ENCODE measurements at places on chromosomes 16 and 17. TPM values are rescaled to one million over a fixed set of nuclear protein-coding genes. Genes with fewer than 3 reads are reported as not detected.

The FBXW10B gene
- 0.69 TPM for total RNA-seq

The CPNE7 gene
- total RNA-seq: 9.9 TPM

The DNASE1L2 gene
- 2.6 TPM for total RNA-seq

The SYNRG gene
- 37.0 TPM for total RNA-seq

The CCL1 gene
- not detected for total RNA-seq

The ODAD4 gene
- total RNA-seq: 2.0 TPM

The CCL4L2 gene
- 3.1 TPM for total RNA-seq

DNA sequence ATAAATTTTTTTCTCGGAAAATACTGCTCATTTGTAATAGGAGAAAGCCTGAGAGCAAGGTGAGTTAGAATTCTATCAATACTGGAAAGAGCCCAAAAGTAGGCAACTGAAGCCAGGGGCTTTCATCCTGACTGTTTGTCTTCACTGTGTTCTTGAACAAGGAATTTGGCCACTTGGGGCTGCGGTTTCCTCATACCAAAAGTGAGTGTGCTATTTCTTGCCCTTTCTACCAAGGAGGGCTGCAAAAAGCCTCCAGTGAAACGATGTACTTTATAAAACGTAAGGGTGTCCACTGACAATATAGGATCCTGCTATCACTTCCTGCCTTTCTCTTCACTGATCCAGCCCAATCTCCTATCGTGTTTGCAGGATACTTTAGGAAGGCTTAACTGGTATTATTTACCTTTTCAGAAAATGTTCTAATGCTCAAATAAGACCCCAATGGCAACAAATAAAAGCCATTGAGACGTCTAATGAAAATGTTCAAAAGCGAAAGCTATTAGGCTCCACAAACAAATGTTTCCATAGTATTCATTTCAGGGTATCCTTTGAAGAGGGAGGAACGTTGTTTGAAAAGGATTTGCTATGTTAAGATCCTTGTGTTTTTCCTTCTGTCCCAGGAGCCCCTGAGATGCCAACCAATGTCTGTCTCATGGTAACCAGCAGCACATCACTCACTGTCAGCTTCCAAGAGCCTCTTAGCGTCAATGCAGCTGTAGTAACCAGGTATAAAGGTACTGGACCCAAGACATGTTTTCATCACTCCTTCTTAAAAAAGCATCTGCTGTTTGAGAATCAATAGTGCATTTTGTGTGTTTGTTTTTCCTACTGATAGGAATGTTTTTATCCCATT is 219.3 kb upstream of the NOG start:
- no peak overlapping the region for H3K4me3 ChIP-seq
- peaks cover 2% of the 10 kb centered on the region for H3K36me3 ChIP-seq
- no peaks in the 10 kb centered on the region for H3K4me1 ChIP-seq
- no peak overlapping the region for H3K27ac ChIP-seq

- H3K4me3 ChIP-seq: no peak overlapping the region
- peaks cover 51% of the 10 kb centered on the region for H3K36me3 ChIP-seq
- H3K4me1 ChIP-seq: peaks cover 12% of the 10 kb centered on the region
- H3K27me3 ChIP-seq: no peaks in the 10 kb centered on the region
- no peak for DNase-seq
These were observed 40.3 kb downstream of the MEAK7 start for GRCh38 chr16:84464116-84464515.

GRCh38 chr17:78341559-78342448 is 18.1 kb downstream of the SOCS3 start:
- no peak for DNase-seq
- peaks cover 22% of the 10 kb centered on the region for H3K4me1 ChIP-seq
- H3K36me3 ChIP-seq: no peaks in the 10 kb centered on the region
- peak overlapping the region; percentile 79 for H3K27ac ChIP-seq
- no peak overlapping the region for H3K4me3 ChIP-seq
- peaks cover 3% of the 10 kb centered on the region for H3K27me3 ChIP-seq

- peaks cover 13% of the 10 kb centered on the region for H3K4me1 ChIP-seq
- H3K27me3 ChIP-seq: no peaks in the 10 kb centered on the region
- H3K4me3 ChIP-seq: no peak overlapping the region
- H3K36me3 ChIP-seq: no peaks in the 10 kb centered on the region
- H3K27ac ChIP-seq: no peak overlapping the region
These were observed 5.0 kb upstream of the CMTM4 start for GRCh38 chr16:66701516-66701915.

GRCh38 chr16:90018652-90019542 is at the start of gene DBNDD1:
Gene DBNDD1 (minus strand): TSS chr16:90019456. CDS start chr16:90019341, 115 bp downstream.
- no peaks in the 10 kb centered on the region for H3K27me3 ChIP-seq
- peak within 1 kb of the TSS; percentile 40 for H3K4me3 ChIP-seq
- peak within 1 kb of the TSS; percentile 52 for H3K27ac ChIP-seq
- H3K4me1 ChIP-seq: peaks cover 54% of the 10 kb centered on the region
- DNase-seq: peak; percentile 49
- H3K36me3 ChIP-seq: peaks cover 10% of the 10 kb centered on the region

- DNase-seq: no peak
- no peaks in the 10 kb centered on the region for H3K36me3 ChIP-seq
- no peak overlapping the region for H3K27ac ChIP-seq
- H3K4me3 ChIP-seq: no peak overlapping the region
- H3K4me1 ChIP-seq: no peaks in the 10 kb centered on the region
- no peaks in the 10 kb centered on the region for H3K27me3 ChIP-seq
These were observed 313.8 kb downstream of the C16orf95 start for GRCh38 chr16:87003414-87003755.

DNA sequence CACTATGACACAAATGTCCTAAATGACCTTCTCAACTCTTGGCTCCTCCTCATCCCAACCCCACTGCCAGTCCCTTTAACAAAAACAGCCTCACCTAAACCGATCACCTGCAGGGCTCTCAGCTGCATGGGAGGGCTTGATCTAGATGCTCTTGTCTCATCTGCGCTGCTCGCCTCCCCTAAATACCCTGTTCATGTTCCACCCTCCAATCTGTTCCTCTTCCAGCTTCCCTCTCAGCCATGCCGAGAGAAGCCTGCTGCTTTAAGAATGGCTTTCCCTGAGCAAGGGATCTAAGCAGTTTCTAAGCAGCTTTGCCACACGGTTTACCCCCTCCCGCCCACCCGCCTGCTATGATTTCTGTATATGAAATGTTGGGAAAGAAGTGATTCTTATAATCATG is 23.7 kb downstream of the PIPOX start:
- H3K27ac ChIP-seq: no peak overlapping the region
- no peaks in the 10 kb centered on the region for H3K36me3 ChIP-seq
- DNase-seq: peak; percentile 72
- H3K4me1 ChIP-seq: peaks cover 45% of the 10 kb centered on the region

- no peak overlapping the region for H3K27ac ChIP-seq
- DNase-seq: no peak
- H3K4me1 ChIP-seq: no peaks in the 10 kb centered on the region
- H3K36me3 ChIP-seq: no peaks in the 10 kb centered on the region
- H3K4me3 ChIP-seq: no peak overlapping the region
These were observed 445.4 kb upstream of the GOT2 start for GRCh38 chr16:59179446-59180082.

- DNase-seq: no peak
- no peak overlapping the region for H3K27ac ChIP-seq
- no peak overlapping the region for H3K4me3 ChIP-seq
- no peaks in the 10 kb centered on the region for H3K4me1 ChIP-seq
- no peaks in the 10 kb centered on the region for H3K27me3 ChIP-seq
These were observed 191.0 kb downstream of the CPPED1 start for GRCh38 chr16:12612598-12613101.

DNA sequence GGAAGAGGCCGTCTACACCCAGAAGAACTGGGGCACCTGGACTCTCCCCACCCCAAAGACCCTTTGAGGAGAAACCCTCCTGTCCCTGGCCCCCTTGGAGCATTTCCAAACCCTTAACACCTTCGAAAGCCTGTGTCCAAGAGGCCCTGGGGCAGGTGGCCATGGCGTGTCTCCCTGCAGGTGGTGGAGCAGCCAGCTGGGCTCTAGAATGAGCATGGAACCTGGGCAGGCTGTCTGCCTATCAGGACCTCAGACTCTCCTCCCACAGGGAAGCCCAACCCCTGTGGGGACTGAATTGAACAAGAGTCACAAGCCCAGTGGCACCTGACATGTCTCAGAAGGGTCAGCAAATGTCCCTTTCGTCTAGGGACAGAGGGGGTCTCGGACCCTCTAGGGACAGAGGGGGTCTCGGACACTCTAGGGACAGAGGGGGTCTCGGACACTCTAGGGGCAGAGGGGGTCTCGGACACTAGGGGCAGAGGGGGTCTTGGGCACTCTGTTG is 8.4 kb downstream of the CBX4 start:
- peaks cover 71% of the 10 kb centered on the region for H3K4me1 ChIP-seq
- DNase-seq: no peak
- H3K27ac ChIP-seq: no peak overlapping the region
- H3K27me3 ChIP-seq: no peaks in the 10 kb centered on the region
